Esophagus mucosa (tissue), 1 donor: ENCODE measurements at places on chromosomes 5 and 9.

GRCh38 chr9:4517274-4517673 is 27.0 kb downstream of the SLC1A1 start:
- no peak for ATAC-seq

GRCh38 chr5:68191083-68191791 is 24.3 kb upstream of the PIK3R1 start:
- ATAC-seq: no peak

GRCh38 chr9:124452841-124453585 is 2.8 kb downstream of the ADGRD2 start:
- peak; percentile 68 for ATAC-seq

- no peak for ATAC-seq
These were observed 130.1 kb upstream of the EPB41L4A start for GRCh38 chr5:112549127-112549526.

- ATAC-seq: no peak
These were observed 368.2 kb downstream of the KCTD16 start for GRCh38 chr5:144538845-144539244.

DNA sequence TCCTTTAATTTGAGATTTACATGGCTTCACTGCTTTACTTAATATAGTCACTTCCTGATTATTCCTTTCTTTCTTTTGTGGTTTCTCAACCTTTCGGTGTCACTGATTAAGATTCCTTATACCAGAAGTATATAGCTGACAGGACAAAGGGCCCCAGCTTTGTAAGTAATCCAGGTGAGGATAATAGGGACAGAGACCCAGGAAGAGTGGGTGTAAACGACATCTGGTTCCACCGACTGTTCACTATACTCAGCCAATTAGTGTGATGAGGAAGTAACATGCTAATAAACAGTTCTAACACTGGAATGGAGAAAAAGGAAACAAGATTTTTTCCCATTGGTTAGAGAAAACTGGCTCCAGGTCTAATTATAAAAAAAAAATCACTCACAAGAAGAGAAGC is 286.3 kb upstream of the EFNA5 start:
- ATAC-seq: no peak

GRCh38 chr9:123175854-123176629 is 92.3 kb downstream of the STRBP start:
- no peak for ATAC-seq

DNA sequence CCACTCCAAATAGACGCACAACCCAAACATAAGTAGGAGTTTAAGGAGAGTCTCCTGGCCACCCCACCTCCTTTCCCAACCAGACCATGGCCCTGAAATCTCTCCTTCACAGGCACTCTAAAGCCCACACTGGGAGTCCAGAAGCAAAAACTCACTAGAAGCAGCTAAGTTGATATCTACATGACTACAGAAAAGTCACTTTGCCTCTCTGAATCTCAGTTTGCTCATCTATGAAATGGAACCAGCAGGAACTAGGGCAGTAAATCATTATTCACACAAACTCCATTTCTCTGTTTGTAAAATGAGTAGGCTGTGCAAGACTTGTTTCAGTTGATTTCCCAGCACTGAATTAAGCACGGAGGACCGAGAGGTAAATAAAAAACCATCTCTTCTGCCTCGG is 4.1 kb upstream of the WWC1 start:
- ATAC-seq: no peak

- ATAC-seq: no peak
These were observed 31.0 kb upstream of the TENT4A start for GRCh38 chr5:6682239-6682638.

- no peak for ATAC-seq
These were observed 192.9 kb upstream of the CCNH start for GRCh38 chr5:87605663-87606062.

DNA sequence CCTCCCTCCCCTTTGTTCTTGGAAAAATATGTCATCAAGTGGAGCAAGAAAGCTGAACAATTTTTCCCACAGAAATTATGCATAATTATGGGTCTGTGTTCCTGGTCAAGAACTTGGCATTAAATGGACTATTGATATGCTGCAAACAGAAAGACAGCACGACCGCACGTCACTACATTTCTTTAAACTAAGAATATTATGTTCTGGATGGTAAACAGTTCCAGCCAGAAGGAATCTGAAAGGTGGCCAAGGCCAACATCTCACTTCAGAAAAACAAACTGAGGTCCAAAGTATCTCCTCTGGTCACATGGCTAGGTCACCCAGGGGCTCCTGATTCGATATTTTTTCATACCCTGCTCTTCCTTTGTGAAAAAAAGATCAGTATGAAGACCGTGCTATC is 173.3 kb upstream of the GAS1 start:
- ATAC-seq: no peak

DNA sequence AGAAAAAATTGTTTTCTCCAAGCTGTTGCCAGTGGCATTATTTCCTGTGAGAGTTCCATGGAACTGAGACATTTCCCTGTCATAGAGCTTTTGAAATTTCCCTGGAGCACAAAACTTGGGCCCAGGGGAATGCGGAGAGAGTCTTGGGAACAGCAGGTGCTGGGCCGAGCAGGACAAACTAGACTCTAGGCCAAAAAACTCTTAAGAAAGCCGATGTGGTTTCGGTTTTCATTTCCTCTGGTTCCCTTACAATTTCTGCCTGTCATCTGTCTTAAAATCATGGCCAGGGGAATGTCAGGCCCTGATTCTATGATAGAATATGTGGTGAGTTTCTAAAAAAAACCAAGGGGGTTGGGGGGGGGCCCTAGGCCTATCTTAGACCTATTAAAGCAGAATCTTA is 4.6 kb downstream of the SLC35A4 start:
- no peak for ATAC-seq

DNA sequence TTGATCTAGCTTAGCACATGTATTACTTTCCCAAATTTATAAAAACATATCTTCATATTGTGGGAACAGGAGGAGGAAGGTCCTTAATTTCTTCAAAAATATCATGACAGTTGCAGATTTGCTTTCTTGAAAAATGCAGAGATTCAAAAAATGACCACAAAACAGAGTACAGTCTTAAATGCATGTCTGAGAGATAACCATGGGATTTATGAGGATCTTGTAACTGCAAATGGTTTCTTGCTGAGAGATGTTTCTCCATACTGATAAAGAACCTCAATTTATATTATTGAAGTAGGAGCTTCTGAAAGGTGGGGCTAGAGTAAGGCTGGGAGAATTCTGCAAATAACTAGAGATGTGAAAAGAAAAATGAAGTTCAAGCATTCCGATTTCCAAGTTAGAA is 83.2 kb downstream of the CDH18 start:
- ATAC-seq: no peak

- no peak for ATAC-seq
These were observed 25.2 kb upstream of the ASPN start for GRCh38 chr9:92507496-92507895.

DNA sequence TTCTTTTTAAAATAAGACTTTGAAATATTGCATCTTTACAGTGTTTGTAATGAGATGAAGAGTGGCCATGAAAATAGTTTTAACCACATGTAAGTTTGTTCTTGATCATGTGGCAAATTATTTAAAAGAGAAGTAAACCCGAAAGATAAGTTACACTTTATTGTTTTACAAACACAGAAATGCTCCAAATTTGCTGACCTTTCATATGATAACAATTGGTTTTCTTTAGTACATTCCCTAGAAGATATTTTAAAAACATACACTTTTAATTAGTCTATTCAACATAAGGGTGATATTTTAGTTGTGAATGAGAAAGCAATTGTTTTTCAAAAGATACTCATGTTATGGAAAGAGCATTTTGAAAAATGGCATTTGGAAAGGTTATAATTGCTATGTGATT is 287.7 kb downstream of the PSAT1 start:
- no peak for ATAC-seq

DNA sequence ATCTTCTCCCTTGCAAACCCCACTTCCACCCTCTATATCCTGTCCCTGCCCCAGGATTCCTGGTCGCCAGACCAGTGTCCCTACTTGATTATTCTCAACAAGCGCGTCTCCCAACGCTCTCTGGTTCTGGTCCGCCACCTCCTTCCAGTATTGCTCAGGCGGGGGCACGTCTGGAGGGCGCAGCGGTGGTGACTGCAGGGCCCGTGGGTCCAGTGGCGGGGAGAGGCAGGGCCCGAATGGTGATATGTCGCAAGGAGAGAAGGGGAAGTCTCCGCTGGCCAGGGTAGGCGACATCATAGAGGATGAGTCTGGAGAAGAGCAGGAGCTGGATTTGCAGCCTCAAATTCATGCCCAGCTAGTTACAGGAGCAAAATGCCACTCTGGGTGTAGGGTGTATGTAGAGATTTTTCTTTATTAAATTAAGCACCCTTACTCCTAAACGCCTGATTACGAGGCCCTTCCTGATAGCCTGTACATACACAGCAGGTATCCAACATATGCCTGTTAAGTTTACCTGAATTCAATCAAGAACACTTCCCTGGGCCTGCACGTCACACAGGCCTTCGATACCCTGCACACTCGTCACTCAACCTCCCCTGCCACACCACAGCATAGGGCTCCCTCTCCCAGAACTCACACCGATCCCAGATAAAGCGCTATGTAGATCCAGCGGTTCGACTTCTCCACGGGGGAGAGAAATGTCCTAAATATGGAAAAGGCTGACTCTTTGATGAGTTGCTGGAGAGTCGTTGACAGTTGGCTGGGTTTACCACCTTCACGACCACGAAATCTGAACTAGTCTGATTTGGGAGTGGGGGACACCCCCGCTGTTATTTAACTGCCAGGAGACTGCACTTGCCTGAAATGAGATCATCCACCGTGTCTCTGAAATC is 4.8 kb downstream of the MCIDAS start:
- ATAC-seq: no peak

DNA sequence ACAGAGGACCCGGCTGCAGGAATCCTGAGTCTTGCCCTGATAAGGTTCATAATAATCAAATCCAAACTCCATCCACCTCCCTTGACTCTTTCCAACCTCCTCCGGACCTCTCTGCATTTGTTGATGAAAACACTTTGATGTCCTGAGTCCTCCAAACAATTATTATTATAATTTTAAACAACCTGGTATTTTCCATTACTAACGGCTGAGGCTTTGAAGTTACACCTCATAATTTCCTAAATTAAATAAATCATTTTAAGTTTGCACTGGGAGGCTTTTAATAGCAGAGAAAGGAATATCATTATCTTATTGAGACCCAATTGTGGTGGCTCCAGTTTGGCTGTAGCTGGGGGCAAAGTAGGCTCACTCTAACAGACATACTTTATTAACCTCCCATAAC is 9.5 kb downstream of the MSX2 start:
- ATAC-seq: no peak

GRCh38 chr5:55700745-55701144 is 11.4 kb downstream of the SLC38A9 start:
- no peak for ATAC-seq
